Stimulated activated CD8-positive, alpha-beta memory T cell treated with anti-CD3 and anti-CD28 coated beads, Interleukin-4, amount 100 ng/mL, for 1 hour (primary cell): ENCODE measurements at places on chromosomes 7 and 10.

- no peak for DNase-seq
Observed at GRCh38 chr10:119908166-119908565, 15.6 kb downstream of the SEC23IP start.

- no peak for DNase-seq
Observed at GRCh38 chr7:157318015-157318706, 18.6 kb upstream of the DNAJB6 start.

DNA sequence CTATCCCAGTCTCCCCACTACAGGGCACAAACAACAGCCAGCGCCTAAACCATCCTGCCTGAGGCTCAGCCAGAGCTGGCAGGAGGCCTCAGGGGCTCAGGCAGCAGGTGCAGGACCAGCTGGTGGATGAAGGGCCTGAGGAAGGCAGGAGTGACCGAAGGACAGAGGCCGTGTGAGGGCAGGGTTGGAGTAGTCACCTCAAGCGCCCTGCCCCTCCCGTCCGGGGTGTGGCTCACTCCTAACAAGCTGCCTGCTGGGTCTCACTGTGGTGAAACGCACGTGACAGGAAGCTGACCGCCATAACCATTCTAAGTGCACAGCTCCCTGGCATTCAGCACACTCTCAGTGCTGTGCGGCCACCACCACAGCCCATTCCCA is 281.1 kb downstream of the ELFN1 start:
- no peak for DNase-seq

DNA sequence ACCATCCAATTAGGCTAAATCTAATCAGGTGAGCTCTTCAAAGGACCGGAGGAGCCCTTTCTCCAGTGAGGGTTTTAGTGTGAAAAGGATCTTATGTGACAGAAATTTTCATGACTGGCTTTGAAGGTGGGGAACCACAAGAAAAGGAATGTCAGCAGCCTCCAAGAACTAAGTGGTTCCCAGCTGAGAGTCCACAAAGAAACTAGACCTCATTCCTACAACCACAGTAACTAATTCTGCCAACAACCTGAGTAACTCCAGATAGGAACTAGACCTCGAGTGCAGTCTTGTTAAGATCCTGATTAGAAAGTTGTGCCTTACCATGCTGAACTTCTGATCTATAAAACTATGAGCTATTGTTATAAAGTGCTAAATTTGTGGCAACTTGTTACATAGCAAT is 51.3 kb downstream of the PCLO start:
- no peak for DNase-seq

GRCh38 chr7:24899161-24899560 is 80.8 kb downstream of the OSBPL3 start:
- no peak for DNase-seq

- DNase-seq = no peak
Observed at GRCh38 chr7:25389489-25390106, 161.3 kb upstream of the NPVF start.

DNA sequence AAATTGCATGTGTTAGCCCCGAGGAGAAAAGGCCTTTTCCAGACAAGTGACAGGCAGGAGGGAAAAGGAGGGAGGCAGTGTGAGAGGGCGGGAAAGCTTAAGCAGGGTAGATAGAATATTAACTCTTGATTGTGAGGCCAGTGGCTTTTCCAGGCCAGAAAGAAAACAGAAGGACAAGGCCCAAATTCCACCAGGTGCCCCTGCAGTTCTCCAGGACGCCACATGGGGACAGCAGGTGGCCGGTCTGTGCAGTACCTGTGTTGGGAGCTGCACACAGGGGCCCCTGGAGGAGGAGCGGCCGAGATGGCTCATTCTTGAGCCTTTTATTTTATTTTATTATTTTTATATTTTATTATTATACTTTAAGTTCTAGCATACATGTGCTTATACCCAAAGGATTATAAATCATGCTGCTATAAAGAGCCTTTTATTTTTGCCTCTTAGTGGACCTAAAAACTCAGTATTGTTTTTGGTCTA is 141.3 kb upstream of the KLF14 start:
- DNase-seq = no peak

GRCh38 chr10:89228146-89228545 is 21.0 kb upstream of the CH25H start:
- no peak for DNase-seq

- DNase-seq = no peak
Observed at GRCh38 chr7:34087892-34088891, 182.9 kb downstream of the BMPER start.

- DNase-seq = no peak
Observed at GRCh38 chr7:116588225-116588624, 63.4 kb downstream of the CAV1 start.

- DNase-seq = no peak
Observed at GRCh38 chr10:114967071-114967470, 29.1 kb downstream of the TRUB1 start.

GRCh38 chr7:141839256-141839655 is 2.0 kb downstream of the PRSS37 start:
- DNase-seq = no peak

- DNase-seq = no peak
Observed at GRCh38 chr10:89245802-89246201, 5.8 kb downstream of the LIPA start.

GRCh38 chr10:77007834-77008233 is 629.8 kb downstream of the KCNMA1 start:
- no peak for DNase-seq
